ENCODE measurements at places on chromosomes 6 and 20. TPM values are rescaled to one million over a fixed set of nuclear protein-coding genes. Genes with fewer than 3 reads are reported as not detected.

Gene METTL24
- total RNA-seq, result not detected

Gene ANKRD66
- not detected for total RNA-seq

Gene TINAG
- not detected for total RNA-seq

DNA sequence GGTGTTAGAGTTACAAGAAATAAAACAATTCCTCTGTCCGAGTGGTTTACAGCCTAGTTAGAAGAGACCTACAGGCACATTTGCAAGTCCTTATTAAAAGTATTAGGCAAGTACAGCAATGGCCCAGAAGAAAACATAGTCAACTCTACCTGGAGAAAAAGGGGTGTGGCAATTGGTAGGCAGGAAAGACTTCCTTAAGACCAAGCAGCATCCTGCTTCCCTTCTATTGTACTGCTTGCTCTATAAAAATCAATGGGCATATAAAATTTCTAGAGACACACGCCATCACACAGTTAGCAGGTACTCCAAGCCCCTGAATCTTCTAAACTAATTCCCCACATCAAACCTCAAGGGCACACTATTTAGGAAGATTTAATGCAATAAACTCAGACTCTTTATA is 185.6 kb downstream of the ATXN1 start:
- H3K36me3 ChIP-seq, result no peaks in the 10 kb centered on the region
- no peak for DNase-seq
- H3K27me3 ChIP-seq, result no peaks in the 10 kb centered on the region
- no peak overlapping the region for H3K4me3 ChIP-seq
